ENCODE measurements at places on chromosomes 7 and 10.

- DNase-seq = no peak
- H3K36me3 ChIP-seq = no peaks in the 10 kb centered on the region
- peaks cover 17% of the 10 kb centered on the region for H3K27me3 ChIP-seq
Observed at GRCh38 chr10:5476918-5477525, 22.3 kb downstream of the CALML5 start.

DNA sequence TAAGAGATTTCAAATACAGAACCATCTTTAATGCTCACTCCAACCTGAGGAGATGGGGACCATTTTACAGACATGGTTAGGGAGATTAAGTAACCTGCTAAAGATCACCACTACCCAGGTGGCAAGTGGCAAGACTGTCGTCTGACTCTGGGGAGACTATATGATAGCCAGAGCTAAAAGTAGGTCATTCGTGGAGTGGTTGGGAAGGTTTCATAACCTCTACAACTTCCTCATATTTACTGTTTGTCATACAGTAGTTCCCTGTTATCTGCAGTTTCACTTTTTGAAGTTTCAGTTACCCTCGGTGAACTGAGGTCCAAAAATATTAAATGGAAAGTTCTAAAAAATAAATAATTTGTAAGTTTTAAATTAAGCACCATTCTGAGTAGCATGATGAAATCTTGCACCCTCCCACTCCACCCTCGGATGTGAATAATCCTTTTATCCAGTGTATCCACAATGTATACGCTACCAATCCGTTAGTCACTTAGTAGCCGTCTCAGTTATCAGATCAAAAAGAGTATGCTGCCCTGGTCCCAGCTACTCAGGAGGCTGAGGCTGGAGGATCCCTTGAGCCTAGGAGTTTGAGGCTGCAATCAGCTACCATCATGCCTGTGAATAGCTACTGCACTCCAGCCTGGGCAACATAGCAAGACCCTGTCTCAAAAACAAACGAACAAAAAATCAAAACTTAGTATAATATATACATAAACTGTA, 14.9 kb upstream of the LGI1 start:
- peaks cover 21% of the 10 kb centered on the region for H3K4me1 ChIP-seq
- H3K4me3 ChIP-seq = no peak overlapping the region

GRCh38 chr10:78351283-78351682, 317.6 kb downstream of the RPS24 start:
- H3K36me3 ChIP-seq = peaks cover 6% of the 10 kb centered on the region
- peak overlapping the region; percentile 7 for H3K27ac ChIP-seq
- no peak for DNase-seq
- H3K27me3 ChIP-seq = no peaks in the 10 kb centered on the region

DNA sequence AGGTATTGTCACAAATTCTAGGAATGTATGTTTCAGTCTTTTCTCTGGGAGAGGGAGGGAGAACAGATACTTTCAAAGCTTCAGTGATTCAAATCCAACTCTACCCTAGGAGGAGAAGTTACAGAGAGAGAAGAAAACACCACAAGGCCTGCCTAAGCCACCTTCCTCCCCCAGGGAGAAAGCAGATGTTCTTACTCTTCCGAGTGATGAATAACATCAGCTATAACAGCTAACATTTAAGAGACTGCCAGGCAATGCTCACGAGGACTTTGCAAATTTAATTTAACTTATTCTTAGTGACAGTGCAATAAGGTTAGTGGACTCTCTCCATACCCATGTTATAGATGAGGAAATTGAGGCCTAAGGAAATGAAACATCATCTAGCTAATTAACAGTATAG, 36.8 kb downstream of the TAS2R41 start:
- H3K27ac ChIP-seq = no peak overlapping the region
- peaks cover 4% of the 10 kb centered on the region for H3K27me3 ChIP-seq
- H3K36me3 ChIP-seq = no peaks in the 10 kb centered on the region
- no peak for DNase-seq
- H3K4me3 ChIP-seq = no peak overlapping the region
- H3K4me1 ChIP-seq = peaks cover 25% of the 10 kb centered on the region

GRCh38 chr7:151282111-151282510, 33.6 kb upstream of the SMARCD3 start:
- no peaks in the 10 kb centered on the region for H3K36me3 ChIP-seq
- no peak for DNase-seq
- peaks cover 56% of the 10 kb centered on the region for H3K27me3 ChIP-seq

GRCh38 chr10:87615856-87616255, 43.8 kb upstream of the PAPSS2 start:
- H3K4me3 ChIP-seq = no peak overlapping the region
- DNase-seq = no peak
- H3K27ac ChIP-seq = no peak overlapping the region
- peaks cover 15% of the 10 kb centered on the region for H3K27me3 ChIP-seq
- no peaks in the 10 kb centered on the region for H3K36me3 ChIP-seq

GRCh38 chr7:48004638-48005037, 24.3 kb downstream of the SUN3 start:
- H3K27me3 ChIP-seq = peaks cover 2% of the 10 kb centered on the region
- peak overlapping the region; percentile 47 for H3K27ac ChIP-seq
- peaks cover 7% of the 10 kb centered on the region for H3K36me3 ChIP-seq
- no peak for DNase-seq

GRCh38 chr10:129045599-129045998, 421.4 kb upstream of the MGMT start:
- H3K4me3 ChIP-seq = no peak overlapping the region
- no peaks in the 10 kb centered on the region for H3K36me3 ChIP-seq
- H3K27ac ChIP-seq = peak overlapping the region; percentile 70
- no peaks in the 10 kb centered on the region for H3K27me3 ChIP-seq
- H3K4me1 ChIP-seq = peaks cover 40% of the 10 kb centered on the region

DNA sequence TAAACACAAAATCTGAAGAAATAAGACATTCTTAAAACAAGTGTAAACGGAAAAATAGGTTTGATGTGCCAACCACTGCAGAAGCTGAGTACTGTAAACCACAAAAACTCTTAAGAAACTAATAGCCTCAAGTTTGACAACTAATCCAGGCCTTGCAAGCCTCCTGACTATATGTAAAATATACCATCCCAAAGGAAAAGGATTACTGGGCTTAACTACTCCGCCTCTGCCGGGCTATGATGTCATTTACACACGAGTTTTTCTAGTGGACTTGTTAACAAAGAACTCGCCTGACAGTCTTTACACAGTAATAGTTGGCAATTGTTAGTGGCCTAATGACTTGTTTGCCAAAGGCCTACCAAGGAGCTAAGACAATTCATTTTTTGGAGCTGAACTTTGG, 2.1 kb downstream of the KIF5B start:
- H3K4me1 ChIP-seq = peaks cover 81% of the 10 kb centered on the region
- no peak for DNase-seq
- H3K4me3 ChIP-seq = peak overlapping the region; percentile 99
- H3K27ac ChIP-seq = peak overlapping the region; percentile 99
- H3K36me3 ChIP-seq = peaks cover 11% of the 10 kb centered on the region

DNA sequence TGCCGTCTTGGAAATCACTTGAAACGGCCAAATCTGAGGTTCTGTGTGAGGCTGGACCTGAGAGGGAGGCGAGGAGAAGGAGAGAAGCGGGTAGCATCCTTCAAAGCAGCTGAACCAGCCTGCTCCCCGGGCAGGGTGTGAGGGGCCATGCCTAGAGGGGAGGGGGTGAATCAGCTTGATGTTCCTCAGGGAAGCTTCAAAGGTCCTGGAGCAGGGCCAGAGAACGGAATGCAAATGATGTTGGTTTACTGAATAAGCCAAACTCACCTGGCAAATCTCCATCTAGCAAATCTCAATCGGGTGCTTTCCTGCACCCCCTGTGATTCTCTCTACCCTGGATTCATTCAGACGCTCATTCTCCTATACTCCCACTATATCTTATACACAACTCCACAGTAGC, 226.9 kb downstream of the WDR11 start:
- H3K4me1 ChIP-seq = peaks cover 44% of the 10 kb centered on the region
- no peaks in the 10 kb centered on the region for H3K27me3 ChIP-seq
- H3K4me3 ChIP-seq = no peak overlapping the region

- H3K36me3 ChIP-seq = peaks cover 11% of the 10 kb centered on the region
- DNase-seq = no peak
- H3K4me1 ChIP-seq = no peaks in the 10 kb centered on the region
- no peaks in the 10 kb centered on the region for H3K27me3 ChIP-seq
- H3K4me3 ChIP-seq = no peak overlapping the region
Observed at GRCh38 chr7:86942081-86942480, 117.4 kb downstream of the ELAPOR2 start.

GRCh38 chr10:43091846-43092245, 15.0 kb downstream of the RET start:
- H3K4me1 ChIP-seq = no peaks in the 10 kb centered on the region
- no peak overlapping the region for H3K4me3 ChIP-seq
- H3K36me3 ChIP-seq = no peaks in the 10 kb centered on the region
- no peak overlapping the region for H3K27ac ChIP-seq
- peaks cover 35% of the 10 kb centered on the region for H3K27me3 ChIP-seq

DNA sequence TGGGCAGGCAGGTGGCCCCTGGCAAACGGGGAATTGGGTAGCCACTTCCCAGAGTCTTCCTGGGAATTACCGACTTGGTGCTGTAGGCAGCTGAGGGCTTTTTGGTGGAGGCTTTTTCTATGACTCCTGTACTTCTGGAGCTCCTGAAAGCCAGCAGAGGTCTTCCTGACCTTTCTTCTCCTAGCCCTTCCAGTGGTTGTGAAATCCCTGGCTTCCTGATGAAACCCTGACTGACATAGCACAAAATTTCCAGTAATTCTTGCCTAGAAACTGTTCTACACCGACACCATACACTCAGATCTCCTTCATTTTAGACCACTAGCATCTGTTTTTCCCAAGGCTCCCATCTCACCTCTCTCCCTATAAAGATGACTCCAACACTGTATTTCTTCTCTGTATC, 120.2 kb downstream of the STRA8 start:
- H3K36me3 ChIP-seq = no peaks in the 10 kb centered on the region
- H3K27me3 ChIP-seq = peaks cover 9% of the 10 kb centered on the region
- DNase-seq = no peak
- peaks cover 6% of the 10 kb centered on the region for H3K4me1 ChIP-seq
- no peak overlapping the region for H3K4me3 ChIP-seq

GRCh38 chr7:5495581-5496375, 72.1 kb upstream of the TNRC18 start:
- peaks cover 11% of the 10 kb centered on the region for H3K4me1 ChIP-seq
- peaks cover 7% of the 10 kb centered on the region for H3K36me3 ChIP-seq
- H3K27ac ChIP-seq = peak overlapping the region; percentile 85
- no peak overlapping the region for H3K4me3 ChIP-seq
- no peak for DNase-seq
- H3K27me3 ChIP-seq = peaks cover 3% of the 10 kb centered on the region

DNA sequence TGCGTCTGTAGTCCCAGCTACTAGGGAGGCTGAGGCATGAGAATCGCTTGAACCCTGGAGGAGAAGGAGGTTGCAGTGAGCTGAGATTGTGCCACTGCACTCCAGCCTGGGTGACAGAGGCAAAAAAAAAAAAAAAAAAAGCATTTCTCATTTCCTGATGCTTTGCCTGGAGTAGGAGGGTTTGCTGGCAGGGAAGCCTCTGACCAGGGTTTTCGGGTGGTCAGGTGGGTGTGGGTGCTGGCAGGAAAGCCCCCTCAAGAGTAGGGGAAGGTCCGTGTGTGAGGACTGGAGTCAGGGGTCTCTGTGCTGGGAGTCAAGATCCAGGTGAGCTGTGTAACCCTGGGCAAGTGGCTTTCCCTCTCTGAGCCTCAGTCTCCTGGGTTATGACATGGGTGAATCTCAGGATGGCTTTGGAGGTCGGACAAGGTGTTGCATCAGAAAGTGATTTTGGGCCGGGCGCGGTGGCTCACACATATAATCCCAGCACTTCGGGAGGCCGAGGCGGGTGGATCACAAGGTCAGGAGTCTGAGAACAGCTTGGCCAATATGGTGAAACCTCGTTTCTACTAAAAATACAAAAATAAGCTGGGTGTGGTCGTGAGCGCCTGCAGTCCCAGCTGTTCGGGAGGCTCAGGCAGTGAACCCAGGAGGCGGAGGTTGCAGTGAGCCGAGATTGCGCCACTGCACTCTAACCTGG, 3.2 kb downstream of the AMZ1 start:
- DNase-seq = no peak
- H3K27ac ChIP-seq = no peak overlapping the region
- peaks cover 14% of the 10 kb centered on the region for H3K4me1 ChIP-seq
- no peak overlapping the region for H3K4me3 ChIP-seq
- peaks cover 63% of the 10 kb centered on the region for H3K27me3 ChIP-seq
- no peaks in the 10 kb centered on the region for H3K36me3 ChIP-seq

- no peak for DNase-seq
- H3K4me1 ChIP-seq = peaks cover 8% of the 10 kb centered on the region
- H3K27ac ChIP-seq = no peak overlapping the region
- H3K36me3 ChIP-seq = no peaks in the 10 kb centered on the region
Observed at GRCh38 chr10:102220612-102221011, 5.5 kb upstream of the ELOVL3 start.

GRCh38 chr7:105617280-105618015, 36.2 kb upstream of the EFCAB10 start:
- no peak overlapping the region for H3K4me3 ChIP-seq
- peaks cover 17% of the 10 kb centered on the region for H3K36me3 ChIP-seq

GRCh38 chr7:149884016-149884415, 10.2 kb downstream of the ATP6V0E2 start:
- H3K36me3 ChIP-seq = no peaks in the 10 kb centered on the region
- H3K27me3 ChIP-seq = no peaks in the 10 kb centered on the region
- no peak overlapping the region for H3K27ac ChIP-seq
- H3K4me3 ChIP-seq = no peak overlapping the region
- H3K4me1 ChIP-seq = peaks cover 25% of the 10 kb centered on the region

- peaks cover 47% of the 10 kb centered on the region for H3K4me1 ChIP-seq
- H3K36me3 ChIP-seq = peaks cover 68% of the 10 kb centered on the region
- H3K27ac ChIP-seq = peak overlapping the region; percentile 45
- H3K27me3 ChIP-seq = peaks cover 60% of the 10 kb centered on the region
- no peak for DNase-seq
Observed at GRCh38 chr7:151134743-151135524, 32.6 kb downstream of the GBX1 start.

DNA sequence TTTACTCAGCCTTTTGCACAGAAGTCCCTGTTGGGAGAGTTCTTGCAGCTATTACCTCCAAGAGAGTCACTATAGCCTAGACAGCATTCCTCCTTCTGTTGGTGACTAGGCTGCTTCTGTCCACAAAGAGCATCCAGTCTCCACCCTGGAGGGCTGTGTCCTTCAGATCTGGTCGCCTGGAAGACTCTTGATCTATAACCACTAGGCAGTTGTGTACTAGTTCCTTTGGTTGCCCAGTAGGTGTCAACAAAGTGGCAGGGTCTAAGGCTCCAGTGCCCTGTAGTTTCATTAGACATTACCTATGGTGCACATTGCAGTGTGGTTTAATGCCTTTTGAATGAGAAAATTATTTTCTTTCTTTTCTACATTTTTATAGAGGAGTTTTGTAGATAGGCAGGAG, 11.3 kb upstream of the AKR1C2 start:
- no peak overlapping the region for H3K27ac ChIP-seq
- H3K36me3 ChIP-seq = no peaks in the 10 kb centered on the region
- no peak overlapping the region for H3K4me3 ChIP-seq
- no peak for DNase-seq

DNA sequence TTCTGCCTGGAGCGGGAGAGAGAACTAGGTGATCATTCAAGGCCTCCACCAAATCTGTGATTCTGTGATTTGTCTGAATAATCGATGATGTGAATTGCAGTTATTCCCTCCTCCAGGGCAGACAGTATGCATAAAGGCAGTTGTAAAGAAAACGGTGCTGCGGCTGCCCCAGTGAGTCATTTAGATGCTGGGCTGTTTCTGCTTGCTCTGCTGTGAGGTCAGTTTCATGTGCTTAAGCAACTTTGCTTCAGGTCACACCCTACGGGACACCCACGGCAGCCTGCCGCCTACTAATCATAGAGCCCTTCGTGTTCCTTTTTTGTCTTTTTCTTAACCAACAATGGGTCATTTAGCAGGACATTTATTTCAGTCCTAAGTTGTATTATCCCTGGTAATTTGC, 158.1 kb upstream of the PITRM1 start:
- H3K4me1 ChIP-seq = peaks cover 36% of the 10 kb centered on the region
- no peak for DNase-seq
- peaks cover 3% of the 10 kb centered on the region for H3K27me3 ChIP-seq
- no peaks in the 10 kb centered on the region for H3K36me3 ChIP-seq
- no peak overlapping the region for H3K4me3 ChIP-seq

Data from nephron progenitor cell (in vitro differentiated cells).